ENCODE measurements at places on chromosomes 7 and 10. TPM values are rescaled to one million over a fixed set of nuclear protein-coding genes. Genes with fewer than 3 reads are reported as not detected.

Gene MCM10
- total RNA-seq = 15.7 TPM

Gene WNT8B
- 0.14 TPM for total RNA-seq

Gene PLXNA4
- 0.66 TPM for total RNA-seq

Gene HABP2
- 0.19 TPM for total RNA-seq

Gene AASS
- 2.5 TPM for total RNA-seq

Gene CALHM1
- total RNA-seq = 0.09 TPM

Gene DOCK1
- total RNA-seq = 11.7 TPM

Gene STRA8
- total RNA-seq = 0.28 TPM

Gene ADK
- total RNA-seq = 33.2 TPM

Gene CC2D2B
- 0.33 TPM for total RNA-seq

Gene MAGI2
- total RNA-seq = 0.42 TPM

Gene PODXL
- total RNA-seq = 3.4 TPM
